ENCODE measurements at places on chromosomes 2 and 18.

DNA sequence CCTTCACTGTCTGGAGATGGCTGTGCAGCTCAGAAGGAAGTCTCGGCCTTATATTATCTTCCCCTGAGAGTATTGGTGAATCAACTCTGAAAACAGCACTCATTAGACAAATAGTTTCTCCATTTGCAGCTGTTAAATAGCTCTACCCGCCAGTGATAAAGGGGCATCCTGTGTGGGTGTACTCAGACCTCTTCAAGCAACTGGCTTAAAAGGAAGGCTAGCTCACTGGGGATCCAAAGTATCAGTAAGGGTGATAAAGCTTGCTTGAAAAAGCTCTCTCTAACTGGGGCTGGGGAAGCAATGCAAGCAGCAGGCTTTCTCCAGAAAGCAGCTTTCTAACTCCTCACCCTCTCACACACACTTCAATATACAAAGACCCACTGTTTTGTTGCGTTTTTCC, 64.9 kb upstream of the PSMD14 start:
- DNase-seq: no peak

- no peak for DNase-seq
Observed at GRCh38 chr2:28956415-28956826, 24.7 kb upstream of the TOGARAM2 start.

- DNase-seq: no peak
Observed at GRCh38 chr2:206718296-206718695, at the start of gene DYTN. TSS of gene DYTN (minus strand) at chr2:206718396. CDS start at chr2:206718279, 117 bp downstream.

- DNase-seq: no peak
Observed at GRCh38 chr2:155708071-155708470, 624.5 kb downstream of the NR4A2 start.

DNA sequence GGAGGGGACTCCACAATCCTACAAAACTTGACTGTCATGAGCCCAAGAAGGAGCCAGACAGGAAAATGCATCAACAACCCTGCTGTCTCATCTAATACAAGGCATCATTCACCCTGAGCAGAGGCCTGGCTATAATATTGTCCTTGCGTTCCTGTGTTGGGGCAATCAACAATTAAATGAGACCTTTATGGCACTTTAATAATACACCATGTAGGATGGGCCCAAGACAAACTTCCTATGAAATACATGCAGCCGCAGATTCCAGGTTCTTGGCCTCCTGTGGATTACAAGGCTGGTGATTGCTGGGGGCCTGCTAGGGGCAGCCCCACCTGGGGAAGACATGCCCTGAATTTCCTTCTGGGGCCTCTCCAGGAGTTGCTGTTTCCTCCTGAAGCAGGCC, 82.8 kb upstream of the PPP1CB start:
- no peak for DNase-seq

- no peak for DNase-seq
Observed at GRCh38 chr2:16361261-16361995, 304.2 kb downstream of the CYRIA start.

GRCh38 chr2:159936471-159936870, 125.9 kb downstream of the PLA2R1 start:
- DNase-seq: no peak

GRCh38 chr2:1769703-1770422, 25.5 kb upstream of the PXDN start:
- no peak for DNase-seq

DNA sequence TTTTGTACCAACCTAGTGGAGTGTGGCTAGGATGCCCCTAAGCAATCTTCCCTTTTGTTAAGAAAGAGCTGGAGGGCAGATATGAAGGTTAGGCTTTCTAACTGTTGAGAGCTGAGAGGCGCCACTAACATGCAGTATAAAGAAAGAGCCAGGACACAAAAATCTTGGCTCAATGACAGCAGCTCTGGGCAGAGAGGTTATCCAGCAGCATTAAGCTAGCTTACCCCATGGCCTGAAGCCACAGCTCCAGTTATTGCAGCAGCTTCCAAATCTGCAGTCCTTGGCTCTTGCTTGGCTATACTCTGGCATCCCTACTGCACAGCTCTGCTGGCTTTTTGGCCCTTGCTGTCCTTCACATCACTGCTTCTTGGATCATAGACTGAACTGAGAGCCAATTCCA, 213.4 kb downstream of the GPD2 start:
- peak; percentile 47 for DNase-seq

DNA sequence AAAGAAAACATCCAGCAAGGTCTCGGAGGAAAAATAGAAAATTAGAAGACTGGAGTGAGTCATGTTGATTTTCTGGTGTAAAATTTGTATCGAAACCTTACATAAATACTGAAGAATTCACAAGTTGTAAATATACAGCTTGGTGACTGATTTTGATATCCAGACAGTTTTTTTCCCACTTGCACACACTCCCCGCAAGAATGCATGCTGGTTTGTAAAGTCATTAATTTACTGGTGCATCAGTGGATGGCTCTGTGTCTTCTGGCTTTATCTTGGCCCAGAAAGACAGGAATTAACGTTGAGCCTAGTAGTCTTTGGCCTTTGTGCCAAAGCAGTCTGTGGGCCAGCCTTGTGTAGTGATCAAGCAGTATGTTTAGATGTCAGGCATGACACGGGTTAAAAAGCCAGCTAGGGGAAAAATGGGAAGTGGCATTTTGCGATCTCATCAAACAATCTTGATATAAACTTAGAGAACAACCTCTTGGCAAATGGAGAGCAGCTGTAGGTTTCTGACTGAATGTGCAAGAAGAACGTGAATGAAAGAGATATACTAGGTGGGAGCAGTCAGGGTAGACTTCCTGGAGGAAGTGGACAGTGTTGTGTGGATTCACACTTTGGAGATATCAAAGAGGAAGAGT, 22.7 kb upstream of the CASP8 start:
- no peak for DNase-seq

DNA sequence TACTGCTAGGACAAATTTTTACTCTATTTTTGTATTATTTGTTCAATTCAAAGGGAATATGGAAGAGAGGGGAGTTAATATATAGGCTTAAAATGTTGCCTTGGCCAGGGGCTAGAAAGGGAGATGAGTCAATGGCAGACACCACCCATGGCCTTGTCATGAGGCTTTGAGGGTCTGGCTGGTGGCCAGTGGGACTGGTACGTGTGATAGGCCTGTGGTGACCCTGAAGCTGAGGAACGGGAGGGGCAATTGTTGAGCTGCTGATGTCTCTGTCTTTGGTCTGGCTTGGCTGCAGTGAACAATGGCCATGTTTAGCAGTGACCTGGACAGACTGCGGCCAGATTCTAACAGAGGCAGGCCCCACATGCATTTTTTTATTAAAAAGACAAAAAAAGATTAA, 18.5 kb downstream of the GKN1 start:
- DNase-seq: no peak

- DNase-seq: no peak
Observed at GRCh38 chr2:38966006-38966405, 76.3 kb downstream of the ARHGEF33 start.

DNA sequence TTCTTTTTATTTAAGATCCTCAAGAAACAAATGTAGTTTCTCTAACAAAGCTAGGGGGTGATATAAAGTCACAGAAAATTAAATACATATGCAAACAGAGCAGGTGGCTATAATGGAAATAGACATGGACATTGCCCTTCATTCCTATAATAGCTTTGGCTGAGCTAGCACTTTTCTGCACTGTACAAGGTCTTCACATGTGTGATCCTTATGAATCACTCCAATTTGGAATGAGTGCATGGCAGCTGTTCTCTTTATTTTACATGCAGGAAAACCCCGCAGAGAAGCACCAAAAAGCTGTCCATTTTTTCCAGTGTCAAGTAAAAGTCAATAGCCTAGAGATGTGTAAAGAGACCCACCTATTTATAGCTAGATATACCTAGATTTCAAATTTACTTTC, 747.4 kb upstream of the SLC8A1 start:
- DNase-seq: peak; percentile 50

DNA sequence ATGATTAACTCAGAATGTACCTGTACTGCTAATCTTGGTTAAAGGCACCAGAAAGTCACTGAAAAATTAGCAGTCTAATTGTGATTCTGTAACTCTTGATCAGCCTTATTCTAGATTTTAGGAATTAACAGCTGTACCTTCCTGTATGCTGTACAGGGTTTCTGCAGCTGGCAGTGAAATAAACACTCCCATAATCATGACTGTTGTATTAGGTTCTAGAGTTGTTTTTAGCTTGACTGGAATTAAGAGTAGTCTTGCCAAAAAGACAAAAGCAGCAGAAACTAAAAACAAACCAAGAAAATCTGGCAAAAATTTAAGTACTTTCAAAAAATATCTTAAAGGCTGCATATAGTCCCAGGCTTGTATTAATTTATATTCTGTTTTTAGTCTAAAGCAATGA, 103.5 kb downstream of the SOS1 start:
- DNase-seq: no peak

- DNase-seq: no peak
Observed at GRCh38 chr2:128716299-128716721, 397.6 kb upstream of the HS6ST1 start.

- DNase-seq: no peak
Observed at GRCh38 chr18:27964811-27965210, 212.1 kb downstream of the CDH2 start.

- DNase-seq: peak; percentile 80
Observed at GRCh38 chr2:235255693-235256092, 238.2 kb upstream of the AGAP1 start.

GRCh38 chr2:188869550-188869949, 104.6 kb upstream of the COL3A1 start:
- peak; percentile 69 for DNase-seq

- DNase-seq: no peak
Observed at GRCh38 chr2:213199871-213200270, 48.5 kb upstream of the IKZF2 start.

GRCh38 chr2:225040856-225041206, 1.4 kb downstream of the DOCK10 start:
- DNase-seq: no peak
